AG04450 (cell line): ENCODE measurements at places on chromosomes 5 and 9.
A peak's percentile ranks its signal among the peaks of the same experiment; 100 is the strongest.

GRCh38 chr5:9194509-9194908, 351.4 kb downstream of the SEMA5A start:
- no peak for DNase-seq

DNA sequence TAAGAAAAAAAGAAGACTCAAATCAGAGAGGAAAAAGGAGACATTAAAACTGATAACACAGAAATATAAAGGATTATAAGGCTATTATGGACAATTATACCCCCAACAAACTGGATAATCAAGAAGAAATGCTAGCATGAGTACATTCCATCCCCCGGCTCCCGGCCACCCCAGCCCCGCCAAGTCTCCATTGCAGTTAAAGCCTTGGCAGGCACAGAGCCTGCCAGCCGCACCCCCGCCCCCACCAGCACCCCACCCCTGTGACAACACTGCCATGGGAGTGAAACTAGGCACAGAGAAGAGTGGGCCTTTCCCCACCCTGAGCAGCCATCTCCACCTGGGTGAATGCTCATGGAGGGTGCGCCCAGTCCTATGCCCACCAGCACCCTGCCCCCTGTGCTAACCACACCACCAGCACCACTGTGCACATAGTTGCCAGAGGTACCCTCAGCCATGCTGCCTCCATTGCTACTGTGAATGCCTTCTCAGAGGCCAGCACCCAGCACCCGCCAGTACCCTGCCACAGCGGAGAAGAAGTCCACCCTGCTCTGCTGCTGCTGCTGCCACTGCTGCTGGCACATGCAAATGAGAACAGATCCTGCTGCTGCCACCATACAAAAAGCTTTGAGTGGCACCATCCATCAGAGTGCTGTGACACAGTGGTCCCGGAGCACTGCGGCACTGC, 117.0 kb downstream of the CSNK1G3 start:
- no peak for DNase-seq

- DNase-seq, result no peak
Measured at GRCh38 chr9:84357275-84357674, 16.7 kb upstream of the SLC28A3 start.

DNA sequence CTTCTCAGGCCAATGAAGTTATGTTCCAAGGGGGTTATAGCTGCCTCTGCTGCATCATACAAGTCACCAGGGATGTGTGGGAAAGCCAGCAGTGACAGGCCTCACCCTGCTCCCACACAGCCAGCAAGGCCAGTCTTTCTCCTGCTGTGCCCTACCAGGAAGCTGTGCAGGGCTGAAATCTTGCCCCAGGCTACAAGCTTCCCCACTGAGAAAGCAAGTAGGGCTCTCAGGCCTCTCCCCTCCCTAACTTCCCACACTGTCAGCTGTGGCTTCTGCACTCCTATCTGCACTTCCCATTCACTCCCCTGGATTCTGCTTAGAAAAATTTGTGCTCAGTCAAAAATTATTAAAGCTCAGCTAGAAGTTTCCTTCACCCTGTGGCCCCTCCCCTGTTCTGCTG, 611.2 kb upstream of the ZNF608 start:
- DNase-seq, result no peak

- DNase-seq, result no peak
Measured at GRCh38 chr5:21826884-21827283, 1026.3 kb downstream of the CDH12 start.

DNA sequence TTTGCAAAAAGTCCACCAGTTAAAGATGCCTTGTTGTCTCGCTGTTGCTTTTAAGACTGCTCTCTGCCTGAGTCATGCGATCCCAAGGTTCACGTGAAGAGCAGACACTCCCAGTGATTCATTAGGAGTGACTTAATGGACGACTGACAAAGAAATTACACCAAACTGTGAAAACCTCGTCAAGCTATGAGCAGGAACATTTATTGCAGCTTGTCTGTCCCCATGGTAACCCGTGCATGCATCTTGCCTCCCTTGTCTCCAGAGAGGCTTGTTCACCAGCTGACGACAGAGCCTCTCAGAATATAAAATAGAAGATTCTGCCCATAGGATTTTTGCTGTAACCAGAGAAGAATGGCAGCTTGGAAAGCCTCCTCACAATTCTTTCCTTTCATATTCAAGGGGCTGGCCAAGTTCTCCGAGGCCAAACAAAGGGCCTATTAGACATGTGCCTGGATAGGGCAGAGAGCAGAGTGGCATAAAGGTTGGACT, 352.7 kb downstream of the SPOCK1 start:
- peak; percentile 70 for DNase-seq
